ENCODE measurements at places on chromosomes 1 and 21. TPM values are rescaled to one million over a fixed set of nuclear protein-coding genes. Genes with fewer than 3 reads are reported as not detected.

Gene CDCA8
- total RNA-seq = 64.9 TPM

Gene PCBP3
- 5.1 TPM for total RNA-seq

Gene LIPI
- total RNA-seq = not detected

Gene CYP4A11
- total RNA-seq = not detected

Gene PTPRF
- total RNA-seq = 2.6 TPM

Gene HLX
- total RNA-seq = 0.91 TPM

Gene TMEM200B
- not detected for total RNA-seq

Gene FCRL5
- total RNA-seq = not detected

Gene PRAMEF6
- not detected for total RNA-seq

Gene OR2T33
- total RNA-seq = not detected

Gene HSD3B1
- total RNA-seq = not detected

Gene LRIF1
- total RNA-seq = 20.3 TPM

Gene TDRD5
- total RNA-seq = not detected

Gene FCMR
- 77.6 TPM for total RNA-seq

Gene RO60
- 53.0 TPM for total RNA-seq

Gene SLC26A9
- not detected for total RNA-seq
